ENCODE measurements at places on chromosomes 2 and 18.
A peak's percentile ranks its signal among the peaks of the same experiment; 100 is the strongest.

DNA sequence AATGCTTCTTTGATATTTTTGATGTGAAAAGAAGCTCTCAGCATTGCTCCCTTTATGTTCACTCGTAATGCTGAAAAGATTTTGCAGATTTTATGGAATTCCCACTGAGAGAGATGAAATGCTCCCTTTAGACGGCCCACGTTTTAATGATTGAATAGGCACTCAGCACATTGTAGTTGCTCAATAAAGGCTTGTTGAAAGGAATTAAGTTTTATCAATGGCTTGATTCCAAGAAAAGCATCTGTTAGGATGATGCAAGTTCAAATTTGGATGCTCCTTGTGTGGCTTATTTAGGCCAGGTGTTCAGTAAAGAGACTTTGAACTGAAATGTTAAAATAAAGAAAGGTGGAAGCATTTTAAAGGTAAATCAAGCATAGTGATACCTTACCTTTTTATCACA lies 725.1 kb downstream of the EPHA4 start:
- no peak for DNase-seq

DNA sequence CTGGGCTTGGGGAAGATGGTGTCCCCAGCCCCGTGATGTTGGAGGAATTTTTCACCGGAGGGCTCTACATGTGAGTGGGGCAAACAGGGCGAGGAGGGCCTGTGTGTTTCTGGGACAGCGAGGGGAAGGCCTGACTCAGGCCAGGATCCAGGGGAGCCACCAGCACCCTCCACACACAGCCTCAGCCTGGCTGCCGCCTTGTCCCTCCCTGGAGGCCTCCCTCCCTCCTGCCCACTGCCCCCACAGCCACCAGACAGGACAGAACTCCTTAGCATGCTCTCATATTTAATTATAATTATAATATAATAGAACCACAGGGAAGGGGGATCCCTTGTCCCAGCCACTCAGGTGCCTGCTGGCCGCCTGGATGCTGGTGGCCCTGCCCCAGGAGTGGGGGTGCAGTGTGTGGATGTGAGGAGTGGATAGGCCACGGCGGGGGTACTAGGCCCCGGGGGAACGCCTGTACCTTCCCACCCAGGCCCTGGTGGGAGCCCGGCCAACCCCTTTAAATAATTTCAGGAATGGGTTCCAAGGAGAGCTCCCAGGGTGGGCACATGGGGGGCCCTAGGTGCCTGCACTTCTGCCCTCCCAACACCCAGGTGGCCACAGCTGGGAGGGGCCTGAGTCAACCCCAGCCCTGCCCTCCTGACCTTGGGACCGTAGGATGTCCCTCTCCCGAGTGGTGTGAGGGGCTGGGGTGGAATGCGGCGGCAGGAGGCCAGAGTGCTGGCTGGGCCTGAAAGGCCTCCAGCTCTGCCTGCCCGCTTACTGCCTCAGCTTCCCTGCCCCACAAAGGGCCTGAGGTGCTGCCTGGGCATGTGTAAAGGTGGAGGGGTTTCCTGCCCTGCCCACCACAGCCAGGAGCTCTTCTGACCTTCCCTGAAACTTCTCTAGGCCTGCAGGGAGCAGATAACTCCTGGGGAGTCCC lies 8.8 kb downstream of the PDCD1 start:
- no peak for DNase-seq

DNA sequence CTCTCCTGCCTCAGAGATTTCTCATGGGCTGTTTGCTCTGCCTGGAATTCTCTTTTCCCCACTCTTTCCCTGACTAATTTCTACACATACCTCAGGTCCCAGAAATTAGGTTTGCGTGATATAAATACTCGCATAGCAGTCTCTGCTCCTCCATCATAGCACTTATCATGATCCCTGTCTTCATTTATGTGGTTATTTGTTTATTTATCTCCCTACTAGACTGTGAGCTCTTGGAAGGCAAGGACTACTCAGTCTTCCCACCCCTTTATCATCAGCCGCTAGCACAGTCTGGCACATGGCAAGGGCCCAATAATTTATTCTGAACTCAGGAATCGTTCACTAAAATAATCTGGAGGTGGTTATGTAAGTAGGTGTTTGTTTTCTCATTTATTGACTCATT lies 79.3 kb downstream of the ADCYAP1 start:
- DNase-seq: no peak

GRCh38 chr2:196481324-196481697 lies 158.2 kb upstream of the CCDC150 start:
- peak; percentile 94 for DNase-seq

GRCh38 chr2:26978061-26978596 lies 7.7 kb downstream of the MAPRE3 start:
- DNase-seq: no peak

- no peak for DNase-seq
Observed at GRCh38 chr2:38098421-38099098, 22.6 kb upstream of the CYP1B1 start.

- DNase-seq: peak; percentile 65
Observed at GRCh38 chr2:113890253-113891235, 655 bp downstream of the ACTR3 start.

DNA sequence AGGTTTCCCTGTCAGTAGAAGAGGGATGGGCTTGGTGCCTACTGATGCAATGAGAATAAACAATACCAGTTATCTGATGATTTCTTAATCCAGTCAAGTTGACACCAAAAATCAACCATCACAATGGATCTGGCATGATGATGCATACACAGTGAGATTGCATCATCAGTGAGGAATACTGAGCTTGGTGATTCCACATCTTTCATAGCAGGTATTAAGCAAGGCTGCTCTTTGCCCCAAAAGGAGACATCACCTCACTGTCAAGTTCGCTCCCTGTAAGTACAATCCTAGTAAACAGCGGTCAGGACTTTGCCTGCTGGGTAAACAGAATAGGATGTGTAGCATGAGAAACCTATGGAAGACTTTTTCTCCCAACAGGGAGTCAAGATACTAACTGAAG lies 282.7 kb upstream of the CDH2 start:
- no peak for DNase-seq

GRCh38 chr2:163490281-163490680 lies 245.5 kb downstream of the FIGN start:
- no peak for DNase-seq

DNA sequence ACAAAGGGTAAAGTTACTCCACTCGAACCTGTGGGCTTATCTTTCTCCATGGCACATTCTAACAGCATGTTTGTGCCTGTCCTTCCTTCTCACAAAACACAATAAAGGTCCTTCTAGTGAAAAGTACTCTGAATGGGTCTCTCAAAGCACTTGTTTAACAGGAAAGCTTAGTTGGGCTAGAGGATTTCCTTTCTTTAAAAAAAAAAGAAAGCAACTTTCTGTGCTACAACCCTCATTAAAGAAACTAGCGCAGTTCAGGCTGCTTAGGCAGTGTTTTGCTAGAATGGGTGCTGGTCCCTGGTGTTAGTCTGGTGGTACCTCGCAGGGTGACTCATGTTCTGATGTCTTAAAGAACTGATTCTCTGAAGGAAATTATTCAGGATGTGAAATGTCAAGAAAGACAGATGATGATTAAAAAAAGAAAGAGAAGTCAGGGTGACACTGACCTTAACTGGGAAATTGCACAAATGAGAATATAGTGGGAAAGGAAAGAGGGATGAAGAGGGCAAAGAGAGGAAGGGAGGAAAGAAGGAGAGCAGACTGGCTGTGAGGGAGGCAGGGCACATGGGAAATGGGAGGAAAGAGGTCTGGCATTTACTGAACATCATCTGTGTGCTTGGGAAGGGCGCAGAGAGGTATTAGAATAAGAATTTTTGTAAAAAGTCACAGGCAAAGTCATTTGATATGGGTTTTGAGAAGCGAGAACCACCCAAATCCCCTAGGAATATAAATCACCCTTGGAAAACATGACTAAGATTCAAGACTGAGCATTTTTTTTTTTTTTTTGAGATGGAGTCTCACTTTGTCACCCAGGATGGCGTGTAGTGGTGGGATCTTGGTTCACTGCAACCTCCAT lies 74.9 kb downstream of the ATP8B1 start:
- DNase-seq: no peak

- DNase-seq: no peak
Observed at GRCh38 chr2:2692599-2693389, 361.7 kb upstream of the MYT1L start.

GRCh38 chr18:36735130-36735529 lies 93.7 kb downstream of the TPGS2 start:
- DNase-seq: no peak

GRCh38 chr2:190532581-190532980 lies 1.9 kb downstream of the NEMP2 start:
- no peak for DNase-seq
